ENCODE measurements at places on chromosomes 5 and 9.

GRCh38 chr9:72352911-72353388 lies 12.1 kb downstream of the ZFAND5 start:
- no peak for DNase-seq

- DNase-seq = no peak
Measured at GRCh38 chr5:159217236-159217635, 7.9 kb upstream of the RNF145 start.

DNA sequence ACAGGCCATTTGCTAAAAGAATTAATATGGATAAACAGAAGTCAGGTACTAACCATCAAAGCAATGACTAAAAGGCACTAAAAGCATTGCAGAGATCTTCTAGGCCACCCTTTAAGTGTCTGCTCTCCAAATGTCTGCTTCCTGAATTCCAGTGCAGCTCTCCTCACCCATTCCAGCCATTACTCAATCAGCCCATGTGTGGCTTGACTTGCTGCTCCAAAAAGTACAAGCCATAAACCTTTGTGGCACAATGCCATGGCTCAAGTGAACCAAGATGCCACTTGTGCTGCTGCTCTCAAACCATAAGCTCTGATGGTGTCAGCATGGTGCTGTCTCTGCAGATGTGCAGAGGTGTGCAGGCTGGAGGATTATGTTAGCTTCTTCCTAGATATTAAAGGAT lies 290.2 kb upstream of the POU5F2 start:
- DNase-seq = no peak

GRCh38 chr5:126686451-126687126 lies 85.8 kb downstream of the PHAX start:
- no peak for DNase-seq

DNA sequence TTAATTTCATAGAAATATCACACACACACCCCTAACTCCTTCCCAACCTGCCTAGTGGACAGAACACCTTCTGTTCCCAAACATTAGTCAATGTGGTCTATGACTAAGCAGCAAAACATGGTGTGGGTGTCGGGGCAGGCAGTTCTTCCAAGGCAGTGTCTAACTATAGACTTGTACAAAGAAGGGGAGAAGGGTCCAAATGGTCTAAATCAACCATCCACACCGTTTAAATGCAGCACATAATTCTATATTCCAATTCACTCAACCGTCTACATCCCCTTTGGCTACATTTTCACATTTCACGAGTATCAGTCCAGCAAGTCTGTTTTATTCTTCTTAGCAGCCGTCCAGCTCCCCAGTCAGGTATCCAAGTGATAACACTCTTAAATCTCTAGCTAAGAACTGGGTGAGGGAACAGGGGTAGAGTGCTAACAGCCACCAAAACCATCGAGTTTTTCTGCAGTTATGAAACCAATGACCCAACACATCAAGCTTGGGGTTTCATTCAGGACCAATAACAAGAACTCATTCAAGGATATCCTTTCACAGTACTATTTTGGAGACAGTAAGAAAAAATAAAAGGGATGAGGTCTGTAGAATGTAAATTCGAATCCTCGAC lies 3.3 kb downstream of the ZNF608 start:
- no peak for DNase-seq

GRCh38 chr5:148511810-148512347 lies 128.1 kb downstream of the FBXO38 start:
- no peak for DNase-seq

DNA sequence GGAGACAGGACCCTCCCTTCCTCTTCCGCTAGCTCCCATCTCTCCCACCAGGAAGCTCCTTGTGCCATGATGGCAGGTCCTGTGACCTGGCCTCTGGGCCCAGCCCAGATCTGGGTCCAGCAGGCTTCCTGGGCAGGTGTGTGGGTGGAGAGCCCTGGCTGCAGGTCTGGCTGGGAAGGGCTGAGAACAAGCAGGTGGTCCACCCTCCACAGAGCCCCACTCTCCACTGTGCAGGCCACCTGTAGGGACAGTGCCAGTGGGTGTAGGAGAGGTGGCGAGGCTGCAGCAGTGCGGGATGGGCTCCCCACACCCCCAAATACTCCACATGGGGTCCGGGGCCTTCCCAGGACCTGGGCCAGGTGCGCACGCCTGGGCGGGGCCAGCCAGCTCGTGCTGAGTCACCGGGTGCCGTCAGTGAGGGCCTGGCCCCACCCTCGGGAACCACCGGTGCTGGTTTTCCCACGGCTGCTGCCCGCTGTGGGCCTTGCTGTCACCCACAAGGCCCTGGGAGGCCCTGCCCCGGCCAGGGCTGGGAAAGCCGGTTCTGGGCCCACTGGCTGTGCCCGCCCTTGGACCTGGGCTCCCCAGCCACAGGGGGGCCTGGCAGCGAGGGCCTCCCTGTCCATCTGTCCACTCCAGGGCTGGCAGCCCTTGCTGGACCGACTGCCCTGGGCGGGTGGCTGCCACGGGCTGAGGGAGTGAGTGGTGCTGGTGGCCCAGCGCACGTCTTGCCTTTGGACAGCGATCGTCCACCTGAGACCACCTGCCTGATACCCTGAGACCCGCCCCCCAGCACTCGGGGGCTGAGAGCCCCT lies 9.3 kb upstream of the NRARP start:
- peak; percentile 32 for DNase-seq

GRCh38 chr5:18972177-18972576 lies 1015.8 kb downstream of the CDH18 start:
- no peak for DNase-seq

GRCh38 chr9:86340356-86341006 lies 13.7 kb downstream of the TUT7 start:
- no peak for DNase-seq

DNA sequence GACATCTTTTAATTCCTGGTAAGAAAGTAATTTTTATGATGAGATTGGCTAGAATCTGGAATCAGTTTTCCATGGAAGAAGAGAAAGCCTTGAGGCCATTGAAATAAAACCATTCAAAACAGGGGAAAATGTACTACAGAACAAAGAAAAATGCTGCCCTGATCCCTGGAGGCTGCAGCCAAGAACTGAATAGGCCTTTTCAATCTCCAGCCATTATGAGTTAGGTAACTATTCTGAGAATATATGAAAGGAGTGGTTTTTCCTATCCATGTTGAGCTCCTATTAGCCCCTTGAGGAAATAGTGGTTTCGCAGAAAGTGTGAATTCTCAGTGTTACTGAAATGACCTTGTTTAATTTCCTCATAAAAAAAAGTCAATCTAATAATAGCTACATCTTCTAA lies 408.5 kb upstream of the GRAMD2B start:
- DNase-seq = no peak

Data from CD4-positive, alpha-beta T cell treated with Interleukin-2 at 100 ng/mL for 4 hours (primary cell).